CD4-positive, CD25-positive, alpha-beta regulatory T cell (primary cell): ENCODE measurements at places on chromosomes 7 and 10.

- no peak for DNase-seq
Measured at GRCh38 chr7:156783864-156784263, 109.1 kb downstream of the LMBR1 start.

DNA sequence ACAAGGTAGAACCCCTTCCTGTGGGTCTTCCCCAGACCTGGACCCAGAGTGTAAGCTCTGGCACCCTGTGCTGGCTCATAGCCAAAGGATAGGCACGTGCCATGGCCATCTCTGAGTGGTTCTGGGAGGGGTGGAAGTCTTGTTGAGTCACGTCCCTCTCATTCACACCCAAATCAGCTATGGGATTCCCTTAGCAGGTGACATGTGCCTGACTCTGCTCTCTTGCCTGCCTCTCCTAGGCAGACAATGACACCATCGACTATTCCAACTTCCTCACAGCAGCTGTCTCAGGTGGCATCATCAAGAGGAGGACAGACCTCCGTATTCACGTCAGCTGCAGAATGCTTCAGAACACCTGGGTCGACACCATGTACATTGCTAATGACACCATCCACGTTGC, 59.8 kb downstream of the C10orf120 start:
- DNase-seq, result no peak

DNA sequence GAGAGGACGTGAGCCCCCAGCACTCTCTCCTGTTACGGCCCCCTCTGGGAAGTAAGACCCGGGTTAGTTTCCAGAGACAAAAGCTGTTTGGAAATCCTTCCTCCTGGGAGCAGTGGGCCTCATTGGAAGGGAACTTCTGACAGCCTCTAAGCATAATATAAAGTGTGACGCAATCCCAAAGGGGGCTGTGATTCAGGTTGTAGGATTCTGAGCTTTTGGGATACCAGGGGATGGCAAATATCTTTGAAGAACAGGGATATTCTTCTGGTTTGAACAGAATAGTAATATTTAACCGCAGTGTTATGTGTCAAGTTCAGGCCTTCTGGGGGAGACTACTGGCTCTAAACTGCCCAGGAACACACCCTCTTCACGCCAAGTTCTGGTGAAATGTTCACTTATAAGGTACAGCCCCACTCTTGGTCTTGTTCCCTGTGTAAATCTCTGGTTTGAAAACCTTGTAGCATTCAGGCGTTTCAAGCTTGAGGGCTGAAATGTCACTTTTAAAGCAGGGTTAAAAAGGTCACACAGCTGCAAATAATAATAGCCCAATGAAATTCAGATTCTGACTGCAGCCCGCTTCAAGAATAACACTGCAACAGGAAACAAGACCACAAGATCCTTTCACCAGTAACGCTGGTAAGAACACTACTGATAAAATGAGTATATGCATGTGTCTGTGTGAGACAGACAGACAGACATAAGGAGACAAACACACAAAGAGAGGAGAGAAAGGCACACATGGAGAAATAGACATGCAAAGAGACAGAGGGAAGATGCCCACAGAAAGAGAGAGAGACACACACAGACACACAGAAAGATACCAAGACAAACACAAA, 69.0 kb downstream of the CREB5 start:
- DNase-seq, result no peak

- no peak for DNase-seq
Measured at GRCh38 chr10:43648095-43648397, 635 bp downstream of the ZNF32 start.

- no peak for DNase-seq
Measured at GRCh38 chr7:100072462-100072861, 9.1 kb downstream of the ZNF3 start.

GRCh38 chr10:49300140-49300974, 1.4 kb downstream of the C10orf71 start:
- DNase-seq, result no peak
